ENCODE measurements at places on chromosomes 7 and 10. TPM values are rescaled to one million over a fixed set of nuclear protein-coding genes. Genes with fewer than 3 reads are reported as not detected.
A peak's percentile ranks its signal among the peaks of the same experiment; 100 is the strongest.

The LGI1 gene
- 0.57 TPM for total RNA-seq

The ENTPD1 gene
- 30.4 TPM for total RNA-seq

The SRRM3 gene
- 21.8 TPM for total RNA-seq

DNA sequence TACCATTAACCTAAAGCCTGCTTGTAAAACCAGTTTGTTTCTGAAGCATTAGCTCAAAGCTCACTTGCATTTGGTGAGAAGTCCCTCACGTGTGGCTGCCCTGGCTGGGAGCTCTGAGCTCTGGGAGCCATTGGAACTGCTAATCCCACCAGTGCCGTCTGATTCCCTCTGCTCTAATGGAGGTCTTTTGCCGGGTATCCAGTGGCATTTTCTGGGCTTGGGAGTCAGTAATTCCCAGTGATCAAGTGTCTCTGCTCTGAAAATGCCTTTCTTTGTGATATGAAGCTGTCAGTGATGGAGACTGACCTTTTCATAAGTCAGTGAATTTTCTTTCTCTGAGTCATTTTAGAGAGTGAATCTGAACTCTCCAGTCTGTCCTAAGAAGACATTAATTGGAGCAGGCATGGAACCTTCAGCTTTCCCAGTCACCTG, 36.9 kb upstream of the FAM20C start:
- no peak for DNase-seq

DNA sequence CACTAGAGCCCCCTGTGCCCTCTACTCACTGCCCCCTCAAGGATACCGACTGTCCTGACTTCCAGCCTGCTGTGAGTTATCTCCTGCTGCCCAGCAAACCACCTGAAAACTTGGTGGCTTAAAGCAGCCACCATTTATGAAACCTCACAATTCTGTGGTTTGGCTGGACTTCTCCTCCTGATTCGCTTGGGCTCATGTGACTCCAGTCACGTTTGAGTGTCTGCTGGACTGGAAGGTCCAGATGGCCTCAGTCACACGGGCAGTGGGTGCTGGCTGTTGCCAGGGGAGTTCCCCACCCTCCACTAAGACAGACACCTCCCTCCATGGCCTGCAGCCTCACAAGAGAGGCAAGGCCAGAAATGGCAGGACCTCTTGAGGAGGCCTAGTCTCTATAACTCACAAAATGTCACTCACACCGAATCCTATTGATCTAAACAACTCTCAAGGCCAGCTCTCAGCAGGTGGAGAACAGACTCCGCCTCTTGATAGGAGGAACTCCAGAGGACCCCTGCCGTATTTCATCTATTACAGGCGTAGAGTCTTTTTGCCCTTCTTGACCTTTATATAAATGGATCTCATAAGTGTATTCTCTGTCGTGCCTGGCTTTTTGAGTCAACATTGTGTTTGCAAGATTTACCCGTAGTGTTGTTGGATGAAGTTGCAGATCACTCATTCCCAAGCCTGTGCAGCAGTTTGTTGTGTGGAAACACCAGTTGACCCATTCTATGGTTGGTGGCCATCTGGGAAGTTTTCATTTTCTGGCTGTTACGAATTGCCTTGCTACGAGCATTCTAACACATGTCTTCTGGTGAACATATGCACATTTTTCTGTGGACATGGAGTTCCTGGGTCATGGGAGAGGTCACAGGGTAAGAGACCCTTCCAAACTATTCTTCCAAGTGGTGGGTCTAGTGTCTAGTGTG, 48.3 kb downstream of the ZMIZ1 start:
- peak; percentile 79 for DNase-seq

DNA sequence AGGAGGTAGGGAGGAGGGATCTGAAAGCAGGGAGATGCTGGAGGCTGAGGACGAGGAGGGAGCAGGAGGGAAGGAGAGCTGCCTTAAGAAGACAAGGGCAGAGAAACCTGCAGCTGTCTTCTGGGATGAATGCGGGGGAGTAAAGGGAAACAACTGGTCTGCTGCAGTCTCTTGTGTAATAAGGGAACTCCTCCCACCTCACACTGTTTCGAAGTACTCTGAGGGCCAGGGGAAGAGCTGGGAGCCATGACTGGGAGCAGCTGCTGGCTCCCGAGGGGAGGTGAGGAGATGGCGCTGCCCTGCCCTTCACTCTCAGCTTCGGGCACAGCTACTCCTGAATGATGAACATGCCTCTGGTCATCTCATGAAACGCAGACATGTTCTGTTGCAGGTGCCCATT, 65.1 kb downstream of the CLEC2L start:
- peak; percentile 42 for DNase-seq
